ENCODE measurements at places on chromosomes 1 and 21. TPM values are rescaled to one million over a fixed set of nuclear protein-coding genes. Genes with fewer than 3 reads are reported as not detected.

WNT9A gene
- total RNA-seq, result 0.89 TPM

C1orf94 gene
- not detected for total RNA-seq

CGN gene
- total RNA-seq, result 13.2 TPM

SV2A gene
- total RNA-seq, result 1.7 TPM

ETNK2 gene
- 21.7 TPM for total RNA-seq

GRCh38 chr1:196295766-196296165, 312.5 kb downstream of the KCNT2 start:
- no peak for DNase-seq

Measured in renal cortical epithelial cell (primary cell).